ENCODE measurements at places on chromosomes 7 and 10. TPM values are rescaled to one million over a fixed set of nuclear protein-coding genes. Genes with fewer than 3 reads are reported as not detected.

The ACHE gene
- 2.5 TPM for total RNA-seq

DNA sequence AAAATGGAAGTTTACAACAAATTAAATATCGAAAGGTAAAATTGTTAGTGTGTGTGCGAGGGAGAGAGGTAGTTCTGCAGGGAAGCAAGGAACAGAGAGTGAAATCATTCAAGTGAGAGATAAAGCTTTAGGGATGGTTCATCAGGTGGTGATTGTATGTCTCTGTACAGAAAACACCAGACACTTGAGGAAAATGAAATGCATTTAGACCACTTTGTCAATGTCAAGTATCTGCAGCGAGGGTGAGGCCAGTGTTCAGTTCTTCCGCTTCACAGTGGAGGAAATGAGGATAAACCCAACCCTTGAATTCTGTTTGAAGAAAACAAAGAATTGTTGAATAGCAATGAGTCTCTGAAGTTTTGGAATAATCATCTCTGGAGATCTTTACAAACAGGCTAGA, 14.4 kb upstream of the ITGB1 start:
- DNase-seq = no peak

DNA sequence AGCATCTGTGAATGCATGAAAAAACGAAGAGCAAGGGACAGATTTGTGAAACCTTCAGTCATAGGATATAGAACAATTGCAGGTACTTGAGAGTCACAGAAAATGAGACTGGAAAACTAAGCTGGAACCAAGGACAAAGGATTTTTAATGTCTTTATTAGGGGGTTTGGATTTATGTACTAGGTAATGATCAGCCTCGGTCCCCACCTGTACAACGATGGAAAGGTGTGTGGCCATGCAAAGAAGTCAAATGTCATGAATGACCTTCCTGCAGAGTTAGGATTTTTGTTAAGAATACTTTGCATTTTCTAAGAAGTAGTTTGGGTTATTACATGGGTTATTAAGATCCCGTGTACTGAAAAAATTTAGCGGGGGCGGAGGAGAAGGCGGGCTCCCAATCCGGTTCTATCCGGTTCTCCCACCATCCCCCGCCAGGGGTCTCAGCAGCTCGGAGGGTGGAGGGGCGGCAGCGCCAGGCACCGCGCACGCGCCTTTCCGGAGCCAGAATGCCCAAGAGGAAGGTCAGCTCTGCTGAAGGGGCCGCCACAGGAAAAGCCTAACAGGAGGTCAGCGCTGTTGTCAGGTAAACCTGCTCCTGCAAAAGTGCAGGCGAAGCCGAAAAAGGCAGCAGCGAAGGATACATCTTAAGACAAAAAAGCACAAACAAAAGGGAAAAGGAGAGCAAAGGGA, 327.5 kb upstream of the PLXDC2 start:
- DNase-seq = peak; percentile 68

- DNase-seq = no peak
These were observed 1255.7 kb upstream of the LRRTM3 start for GRCh38 chr10:65670087-65670486.

GRCh38 chr10:78185693-78186055, 152.0 kb downstream of the RPS24 start:
- no peak for DNase-seq

DNA sequence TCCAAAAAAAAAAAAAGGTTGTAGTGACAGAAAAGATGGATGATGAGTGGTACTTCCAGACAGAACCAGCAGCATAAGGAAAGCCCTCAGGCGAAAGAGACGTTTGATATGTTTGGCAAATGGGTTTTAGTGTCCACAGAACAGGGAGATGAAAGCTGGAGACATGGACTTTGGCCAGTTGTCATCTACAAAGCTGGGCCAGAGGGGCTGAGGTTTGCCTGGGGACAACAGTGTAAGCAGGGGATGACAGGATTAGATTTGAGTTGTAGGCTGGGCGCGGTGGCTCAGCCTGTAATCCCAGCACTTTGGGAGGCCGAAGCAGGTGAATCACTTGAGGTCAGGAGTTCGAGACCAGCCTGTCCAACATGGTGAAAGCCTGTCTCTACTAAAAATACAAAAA, 47.8 kb upstream of the ELN start:
- peak; percentile 18 for DNase-seq

GRCh38 chr10:54745436-54745835, 55.6 kb downstream of the PCDH15 start:
- no peak for DNase-seq
